Stimulated activated CD4-positive, alpha-beta T cell treated with anti-CD3 and anti-CD28 coated beads, Interleukin-4, amount 100 ng/mL, for 24 hours (primary cell): ENCODE measurements at places on chromosomes 5 and 9.

- DNase-seq: no peak
Observed at GRCh38 chr9:133205996-133206931, 2.8 kb downstream of the OBP2B start.

- DNase-seq: peak; percentile 15
Observed at GRCh38 chr9:109401169-109401989, 80.5 kb upstream of the EPB41L4B start.

GRCh38 chr5:852018-852417 lies 1.2 kb upstream of the ZDHHC11 start:
- DNase-seq: no peak

GRCh38 chr9:28707616-28708015 lies 1134.3 kb upstream of the C9orf72 start:
- no peak for DNase-seq

- DNase-seq: no peak
Observed at GRCh38 chr5:2010940-2011339, 128.2 kb upstream of the IRX4 start.

- no peak for DNase-seq
Observed at GRCh38 chr5:54021431-54022164, 288.8 kb downstream of the ARL15 start.

DNA sequence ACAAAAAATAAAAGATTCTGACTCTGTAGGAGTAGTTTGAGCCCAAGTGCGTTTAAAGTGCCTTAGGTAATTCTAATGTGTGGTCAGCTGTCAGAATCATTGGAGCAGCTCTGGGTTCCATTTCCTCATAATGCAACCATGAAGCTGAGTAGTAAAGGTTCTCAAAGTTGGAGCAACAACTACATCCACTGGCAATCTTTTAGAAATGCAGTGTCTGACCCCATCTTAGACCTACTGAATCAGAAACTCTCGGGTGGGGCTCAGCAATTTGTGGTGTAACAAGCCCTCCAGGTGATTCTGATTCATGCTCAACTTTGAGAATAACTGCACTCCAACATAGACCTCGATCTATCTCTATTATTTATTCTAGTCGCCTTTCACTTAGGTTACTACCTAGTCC lies 7.6 kb upstream of the ALDH1A1 start:
- DNase-seq: no peak

DNA sequence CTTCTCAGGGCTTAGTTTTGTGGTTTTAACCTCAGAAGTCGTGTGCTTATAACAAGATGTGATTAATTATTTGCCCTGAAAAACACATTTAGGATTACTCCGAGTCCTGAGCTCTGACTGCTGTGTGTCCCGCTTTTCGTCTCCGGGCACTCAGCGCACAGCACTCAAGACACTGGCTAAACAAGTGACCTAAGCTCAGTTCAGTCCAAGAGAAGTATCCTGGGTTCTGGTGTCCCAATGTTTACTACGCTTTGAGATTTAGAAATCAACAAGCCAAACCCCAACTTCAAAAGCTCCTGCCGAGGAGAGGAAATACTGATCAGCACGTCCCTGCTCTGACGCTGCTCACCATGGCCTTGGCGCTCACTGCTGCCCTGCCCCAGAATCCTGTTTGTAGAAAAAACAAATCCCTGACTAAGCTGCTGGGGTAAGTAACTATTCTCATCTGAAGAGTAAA lies 53.2 kb downstream of the IPPK start:
- DNase-seq: no peak
